ENCODE measurements at places on chromosomes 16 and 17. TPM values are rescaled to one million over a fixed set of nuclear protein-coding genes. Genes with fewer than 3 reads are reported as not detected.

The KDM8 gene
- total RNA-seq = 1.2 TPM

The YBX2 gene
- total RNA-seq = not detected

The PRSS21 gene
- 0.15 TPM for total RNA-seq

The SLC6A4 gene
- total RNA-seq = 0.90 TPM

The TMEM92 gene
- total RNA-seq = 0.12 TPM

The FKBP10 gene
- 494 TPM for total RNA-seq

The ANKS3 gene
- total RNA-seq = 27.2 TPM

The ALOX15B gene
- total RNA-seq = 0.12 TPM

The RHBDL1 gene
- 6.6 TPM for total RNA-seq

The KRT33A gene
- total RNA-seq = not detected

The CALB2 gene
- 0.08 TPM for total RNA-seq

The KRTAP2-2 gene
- total RNA-seq = not detected

The IRX3 gene
- total RNA-seq = 2.0 TPM

The ZNF785 gene
- total RNA-seq = 6.8 TPM

The DGKE gene
- total RNA-seq = 2.1 TPM

The STH gene
- not detected for total RNA-seq

The PRCD gene
- 0.60 TPM for total RNA-seq

The SLC13A5 gene
- 0.15 TPM for total RNA-seq

The CHST5 gene
- not detected for total RNA-seq

The MRM1 gene
- total RNA-seq = 3.7 TPM

The ARHGDIG gene
- total RNA-seq = 2.2 TPM

The NOG gene
- 0.23 TPM for total RNA-seq

The PYY gene
- not detected for total RNA-seq

The SPIRE2 gene
- total RNA-seq = 2.7 TPM

The SLC38A8 gene
- total RNA-seq = not detected

The IL17C gene
- not detected for total RNA-seq

The RPL23 gene
- 3,022 TPM for total RNA-seq

The TPSD1 gene
- not detected for total RNA-seq

The MARVELD3 gene
- not detected for total RNA-seq

The GHDC gene
- 11.1 TPM for total RNA-seq

The CLEC3A gene
- not detected for total RNA-seq

The AIPL1 gene
- not detected for total RNA-seq
